ENCODE measurements at places on chromosomes 5 and 9.

DNA sequence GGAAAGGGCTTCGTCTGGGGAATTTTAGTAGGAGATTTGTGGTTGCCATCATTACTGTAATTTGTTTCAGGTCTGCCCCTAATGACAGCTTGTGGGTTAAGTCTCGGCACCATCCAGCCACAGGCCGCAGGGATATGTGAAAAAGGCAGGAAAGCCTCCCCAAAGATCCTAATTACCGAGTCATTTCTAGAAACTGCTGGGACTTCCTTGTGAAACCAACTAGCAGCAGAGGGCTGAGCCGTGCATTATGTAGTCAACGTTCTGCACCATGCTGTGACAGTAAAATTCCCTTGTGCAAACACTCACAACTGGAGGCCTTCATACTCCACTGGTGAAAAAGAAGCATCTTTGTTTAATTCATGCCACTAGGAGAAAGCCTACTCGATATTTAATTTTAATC lies 230.3 kb downstream of the MPDZ start:
- DNase-seq, result no peak

DNA sequence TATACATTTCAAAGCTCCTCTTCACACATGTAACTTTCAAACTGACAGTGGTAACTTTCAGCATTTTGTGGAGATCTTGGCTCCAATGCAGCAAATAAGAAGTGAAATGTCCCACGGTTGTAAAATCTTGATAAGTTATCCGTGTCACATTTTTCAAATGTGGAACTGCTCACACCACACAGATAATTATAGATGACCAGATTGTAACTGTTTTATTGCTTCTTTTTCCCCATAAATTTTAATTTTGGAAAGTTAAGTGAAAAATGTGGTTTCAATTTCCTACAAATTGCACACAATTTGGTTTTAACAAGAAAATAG lies 347.1 kb downstream of the EBF1 start:
- no peak for DNase-seq

GRCh38 chr5:37836235-37836591 lies 3.6 kb downstream of the GDNF start:
- DNase-seq, result no peak

DNA sequence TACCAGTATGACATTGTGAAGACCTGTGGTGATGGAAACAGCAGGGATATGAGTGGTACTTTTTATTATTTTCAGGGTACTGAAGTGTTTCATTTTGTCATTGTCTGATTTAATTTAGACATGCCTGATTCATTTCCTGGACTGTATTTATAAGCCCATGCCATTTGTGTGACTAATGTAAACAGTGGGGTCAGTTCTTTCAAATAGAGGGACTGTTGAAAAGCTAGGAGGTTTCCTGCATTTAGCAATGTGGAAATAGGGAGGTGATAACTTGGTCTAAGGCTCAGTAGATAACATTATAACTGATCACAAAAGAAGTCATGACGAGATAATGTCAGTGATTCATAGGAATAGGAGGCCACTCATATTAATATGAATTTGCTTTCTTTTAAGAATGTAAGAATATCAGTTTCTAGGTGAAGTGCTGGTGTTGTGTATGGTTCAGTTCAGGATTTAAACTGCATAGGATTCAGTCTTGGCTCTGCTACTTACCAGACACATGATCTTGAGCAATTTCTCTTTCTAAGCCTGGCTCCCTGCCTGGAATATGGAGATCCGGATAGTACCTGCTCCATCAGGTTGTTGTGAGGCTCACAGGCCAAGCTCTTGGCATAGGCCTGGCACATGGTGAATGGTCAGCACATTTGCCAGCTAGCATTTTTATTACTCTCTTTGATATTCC lies 7.5 kb downstream of the RASGRF2 start:
- DNase-seq, result no peak

GRCh38 chr5:117077142-117077541 lies 502.5 kb upstream of the SEMA6A start:
- no peak for DNase-seq

DNA sequence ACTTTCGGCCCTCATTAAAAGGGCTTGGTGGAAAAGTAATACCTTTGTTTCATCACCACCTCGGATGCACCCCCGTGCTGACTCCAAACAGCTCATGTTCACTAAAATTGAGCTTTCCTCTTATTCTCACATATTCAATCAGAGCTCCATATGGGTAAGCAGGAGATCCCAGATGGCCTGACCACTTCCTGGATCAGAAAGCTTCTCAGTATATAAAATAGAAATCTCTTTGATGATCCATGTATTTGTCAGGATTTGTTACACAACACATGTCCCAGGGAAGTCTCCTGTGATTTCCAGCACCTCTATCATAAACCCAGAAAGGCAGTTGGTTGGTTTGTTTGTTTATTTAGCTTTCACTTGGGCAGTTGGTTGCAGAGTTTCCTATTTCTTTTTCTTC lies 402.0 kb downstream of the MLLT3 start:
- DNase-seq, result no peak

- DNase-seq, result no peak
Measured at GRCh38 chr5:151615431-151615830, 24.3 kb upstream of the FAT2 start.
